Left lobe of liver (tissue), 2 donors: ENCODE measurements at places on chromosomes 4 and X.
A peak's percentile ranks its signal among the peaks of the same experiment; 100 is the strongest.

DNA sequence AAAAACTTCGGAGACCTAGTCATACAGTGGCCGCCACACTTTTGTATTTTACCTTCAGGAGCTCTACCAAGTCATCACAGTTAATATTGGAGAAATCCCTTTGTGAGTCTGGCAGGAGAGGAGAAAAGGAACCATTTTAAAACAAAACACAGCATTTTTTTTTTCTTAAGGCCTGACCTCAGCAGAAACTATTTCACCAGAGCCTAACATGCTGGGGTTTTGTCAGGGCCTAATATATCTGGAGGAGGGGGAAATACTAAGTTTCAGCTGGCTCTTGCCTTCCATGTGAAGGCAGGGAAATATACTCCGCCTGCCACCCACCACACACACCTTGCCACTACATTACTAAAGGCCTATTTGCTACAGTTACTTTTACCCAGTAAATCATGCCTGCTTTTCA is 26.5 kb upstream of the BDH2 start:
- DNase-seq = no peak

DNA sequence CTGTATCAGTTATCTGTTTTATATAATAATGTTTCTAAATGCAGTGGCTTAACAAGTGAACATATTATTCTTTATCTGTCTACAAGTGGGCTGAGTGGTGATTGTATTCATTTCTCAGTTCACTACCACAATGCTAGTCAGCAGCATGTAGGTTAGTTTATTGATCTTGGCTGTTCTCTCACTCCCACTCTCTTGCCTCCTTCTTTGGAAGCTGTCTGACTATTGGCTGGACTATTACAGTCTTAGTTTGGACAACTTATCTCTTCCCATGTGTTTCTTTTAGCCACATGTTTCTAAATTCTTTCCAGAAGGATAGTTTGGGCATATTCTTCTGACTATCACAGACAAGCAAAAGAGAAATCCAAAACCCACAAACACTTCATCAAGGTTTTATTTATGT is 459.5 kb upstream of the AGA start:
- DNase-seq = no peak

GRCh38 chr4:24677909-24678308 is 93.6 kb upstream of the DHX15 start:
- no peak for DNase-seq

- no peak for DNase-seq
Measured at GRCh38 chr4:168978001-168978700, 31.9 kb downstream of the CBR4 start.

DNA sequence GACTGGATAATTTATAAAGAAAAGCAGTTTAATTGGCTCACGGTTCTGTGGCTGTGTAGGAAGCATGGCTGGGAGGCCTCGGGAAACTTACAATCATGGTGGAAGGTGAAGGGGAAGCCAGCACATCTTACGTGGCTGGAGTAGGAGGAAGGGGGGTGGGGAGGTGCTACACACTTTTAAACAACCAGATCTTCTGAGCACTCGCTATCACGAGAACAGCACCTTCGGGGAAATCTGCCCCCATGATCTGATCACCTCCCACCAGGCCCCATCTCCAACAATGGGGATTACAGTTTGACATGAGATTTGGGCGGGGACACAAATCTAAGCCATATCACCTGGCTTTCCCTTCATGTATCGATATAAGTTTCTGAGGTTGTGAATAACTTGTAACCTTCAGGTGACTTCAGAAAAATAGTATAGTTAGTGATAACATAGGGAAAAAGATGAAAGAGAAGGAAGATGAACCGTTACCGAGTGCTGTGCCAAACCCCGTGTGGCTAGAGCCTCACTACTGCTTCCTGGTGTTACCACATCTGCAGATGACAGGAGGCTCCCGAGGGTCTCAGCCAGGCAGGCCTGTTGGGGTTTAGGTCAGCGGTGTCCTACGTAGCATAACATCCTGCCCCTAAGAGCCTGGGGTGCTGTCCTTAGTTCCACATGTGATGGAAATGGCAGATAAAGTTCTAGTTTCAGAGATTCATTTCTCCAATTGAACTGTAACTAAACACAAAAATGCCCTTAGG is 103.5 kb downstream of the TNIP2 start:
- no peak for DNase-seq

GRCh38 chr4:151745481-151746231 is 15.2 kb downstream of the GATB start:
- no peak for DNase-seq

DNA sequence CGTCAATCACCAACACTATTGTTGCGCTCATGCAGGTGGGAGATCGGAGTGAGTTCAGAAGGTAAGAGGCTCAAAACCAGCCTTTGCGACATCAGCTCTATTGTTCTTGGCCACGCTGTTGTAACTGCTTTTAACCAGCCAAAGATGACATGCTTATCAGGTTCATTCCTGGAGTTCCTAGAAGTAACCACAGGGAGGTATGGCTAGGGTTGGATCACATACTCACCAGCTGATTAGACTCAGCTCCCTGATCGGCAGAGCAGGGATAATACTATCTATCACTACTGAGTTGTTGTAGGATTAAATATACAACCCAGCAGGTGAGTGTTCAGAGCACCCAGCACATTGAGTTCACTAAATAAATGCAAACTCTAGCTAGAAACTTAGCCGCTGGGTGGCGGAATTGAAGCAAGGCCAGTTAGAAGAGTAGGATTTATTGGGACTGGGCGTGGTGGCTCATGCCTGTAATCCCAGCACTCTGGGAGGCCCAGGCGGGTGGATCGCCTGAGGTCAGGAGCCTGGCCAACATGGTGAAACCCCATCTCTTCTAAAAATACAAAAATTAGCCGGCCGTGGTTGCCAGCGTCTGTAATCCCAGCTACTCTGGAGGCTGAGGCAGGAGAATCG is 12.4 kb downstream of the SLC34A2 start:
- DNase-seq = no peak

DNA sequence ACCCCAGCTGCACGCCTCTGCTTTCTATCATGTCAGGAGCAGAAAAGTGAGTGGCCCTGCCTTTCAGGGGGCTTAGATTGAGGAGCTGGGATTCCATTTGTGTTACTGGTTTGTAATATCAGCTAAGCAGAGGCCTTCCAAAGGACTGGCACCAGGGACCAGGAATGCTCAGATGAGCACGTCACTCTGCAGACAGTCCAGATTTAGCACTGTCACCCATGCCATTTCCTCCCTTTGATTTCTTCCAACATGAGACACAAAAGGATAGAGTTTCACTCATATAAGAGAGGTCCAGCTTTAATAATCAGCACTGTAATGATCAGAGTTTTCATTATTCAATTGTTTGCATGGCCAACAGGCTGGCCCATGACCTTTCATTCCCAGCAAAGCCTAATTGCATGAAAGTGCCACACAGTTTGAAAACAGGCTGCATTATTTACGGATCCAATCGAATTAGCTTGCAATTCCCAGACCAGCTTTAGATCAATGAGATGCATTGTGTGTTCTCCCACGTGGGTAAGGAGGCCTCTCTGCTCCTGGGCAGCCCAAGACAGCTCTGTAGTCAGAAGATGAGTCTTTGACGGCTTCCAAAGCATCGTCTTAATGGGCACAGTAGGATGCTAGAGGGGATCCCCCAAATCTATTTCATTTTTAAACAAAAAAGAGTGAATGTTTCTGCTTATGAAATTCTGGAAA is 9.8 kb upstream of the SLC2A9 start:
- DNase-seq = no peak

DNA sequence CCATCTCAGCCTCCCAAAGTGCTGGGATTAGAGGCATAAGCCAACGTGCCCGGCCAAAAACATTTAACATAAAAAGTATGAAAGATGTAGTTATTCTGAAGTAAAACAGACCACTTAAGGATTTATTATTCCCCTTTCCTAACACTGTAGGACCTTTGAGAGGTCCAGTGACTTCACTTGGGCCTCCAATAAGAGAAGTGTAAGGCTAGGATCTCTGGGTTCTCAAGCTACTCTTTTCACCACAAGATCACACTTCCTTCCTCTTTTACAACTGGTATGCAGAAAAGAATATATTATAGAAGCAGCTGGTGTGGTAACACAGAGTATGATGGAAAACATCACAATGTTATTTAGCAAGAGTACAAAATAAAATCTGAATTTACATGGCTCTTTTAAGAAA is 30.2 kb upstream of the CCNG2 start:
- no peak for DNase-seq

DNA sequence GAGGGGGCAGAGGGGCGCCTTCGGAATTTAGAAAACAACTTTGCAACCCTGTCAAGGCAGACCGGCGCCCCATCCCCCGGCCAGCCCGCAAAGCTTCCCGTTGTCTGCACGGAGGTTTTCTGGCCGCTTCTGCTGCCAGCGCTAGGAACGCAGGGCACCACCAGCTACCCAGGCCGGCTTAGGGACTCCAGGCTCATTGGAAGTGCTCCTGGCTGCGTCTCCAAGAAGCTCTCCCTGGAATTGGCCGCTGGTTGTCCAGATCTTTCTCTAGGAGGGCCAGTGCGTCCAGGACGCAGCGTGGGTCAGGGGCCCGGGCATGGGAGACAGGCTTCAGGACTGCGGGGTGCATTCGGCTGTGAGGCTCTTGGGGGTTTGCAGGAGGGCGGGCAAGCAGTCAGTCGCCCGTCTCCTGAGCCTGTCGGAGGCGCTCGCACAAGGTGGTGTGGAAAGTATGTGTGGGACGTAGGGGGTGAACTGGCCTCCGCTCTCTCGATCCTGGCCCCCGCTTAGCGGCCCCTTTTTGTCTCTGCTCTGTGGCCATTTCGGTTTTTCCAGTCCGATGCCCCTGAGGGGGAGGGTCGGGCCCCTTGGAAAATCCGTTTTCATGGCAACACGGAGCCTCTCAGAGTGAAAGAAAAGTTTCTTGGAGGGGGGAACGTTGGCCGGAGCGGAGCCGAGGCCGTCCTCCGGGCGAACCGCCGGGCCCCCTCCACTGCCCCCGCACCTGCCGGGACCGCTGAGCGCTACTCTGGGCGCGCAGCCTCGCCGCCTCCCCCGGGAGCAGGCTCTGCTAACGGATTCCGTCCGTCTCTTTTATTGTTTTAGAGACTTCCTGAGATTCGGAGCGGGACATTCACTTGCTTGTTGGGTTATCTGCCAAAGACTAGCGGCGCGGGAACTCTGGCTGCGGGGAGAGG is 810 bp upstream of the SOX3 start:
- no peak for DNase-seq

GRCh38 chr4:16158504-16158852 is 67.8 kb downstream of the TAPT1 start:
- DNase-seq = no peak

DNA sequence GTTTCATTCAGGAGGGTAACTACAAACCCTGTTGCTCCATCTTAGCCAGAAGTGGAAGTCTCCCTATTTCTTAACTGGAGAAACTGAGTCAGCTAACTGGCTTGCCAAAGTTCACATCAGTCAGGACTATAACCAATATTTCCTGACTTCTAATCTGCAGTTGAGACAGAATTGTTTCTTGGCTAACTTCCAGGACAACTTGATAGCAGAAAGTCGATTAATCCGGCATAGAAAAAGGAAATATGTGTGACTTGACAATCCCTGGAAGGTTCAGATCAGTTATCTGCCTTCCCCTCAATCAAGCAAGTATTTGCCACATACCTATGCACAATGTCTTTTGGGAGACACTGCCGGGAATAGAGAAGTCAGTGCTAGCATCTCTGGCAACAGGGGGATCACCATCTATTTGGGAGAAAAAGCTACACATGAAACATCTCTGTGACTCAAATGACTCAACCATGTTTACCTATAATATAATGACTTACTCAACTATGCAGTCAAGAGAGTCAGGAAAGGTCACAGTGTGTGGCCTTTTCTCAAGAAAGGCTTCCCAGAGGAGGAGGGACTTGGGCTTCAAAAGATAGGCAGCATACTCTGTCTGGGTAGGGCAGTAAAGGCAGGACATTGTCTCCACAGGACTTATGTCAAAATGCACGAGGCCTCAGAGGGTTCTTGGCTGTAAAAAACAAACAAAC is 12.4 kb upstream of the LONRF3 start:
- no peak for DNase-seq

DNA sequence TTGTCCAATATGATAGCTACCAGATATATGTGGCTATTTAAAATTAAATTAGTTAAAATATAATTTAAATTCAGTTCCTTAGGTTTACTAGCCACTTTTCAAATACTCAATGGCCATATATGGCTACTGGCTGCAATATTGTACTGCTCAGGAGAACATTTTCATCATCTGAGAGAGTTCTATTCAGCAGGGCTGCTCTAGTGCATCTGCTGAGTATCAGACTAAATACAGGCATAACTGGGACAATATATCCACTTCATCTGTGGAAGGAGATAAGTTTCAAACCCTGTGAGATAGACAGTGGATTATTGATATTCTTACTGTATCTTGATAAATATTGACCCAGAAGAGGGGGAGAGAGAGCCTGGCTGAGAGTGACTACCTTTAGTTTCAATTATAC is 240.1 kb upstream of the ANKRD50 start:
- no peak for DNase-seq

- DNase-seq = no peak
Measured at GRCh38 chrX:24610516-24610915, 36.6 kb downstream of the PCYT1B start.

- DNase-seq = no peak
Measured at GRCh38 chrX:439241-439640, 52.5 kb upstream of the PPP2R3B start.

DNA sequence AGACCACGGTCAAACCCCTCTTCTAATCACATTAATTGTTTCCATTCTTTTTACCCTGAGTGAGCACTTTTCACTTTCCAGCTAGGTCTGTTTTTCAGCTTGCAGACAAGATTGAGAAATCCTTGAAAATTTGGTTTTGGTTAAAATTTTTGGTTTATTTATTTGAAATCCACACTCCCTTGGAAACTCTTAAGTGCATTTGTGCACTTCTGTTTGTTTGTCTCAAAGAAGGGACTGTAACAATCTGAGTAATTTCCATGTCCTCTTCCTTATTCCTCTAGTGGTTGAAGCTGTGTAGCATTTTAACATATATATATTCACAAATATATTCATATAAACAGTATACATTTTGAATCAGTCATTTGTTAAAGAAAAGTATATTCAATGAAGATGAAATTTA is 333.3 kb downstream of the ANK2 start:
- DNase-seq = no peak

- DNase-seq = no peak
Measured at GRCh38 chrX:31251336-31251735, 179.5 kb upstream of the FTHL17 start.

DNA sequence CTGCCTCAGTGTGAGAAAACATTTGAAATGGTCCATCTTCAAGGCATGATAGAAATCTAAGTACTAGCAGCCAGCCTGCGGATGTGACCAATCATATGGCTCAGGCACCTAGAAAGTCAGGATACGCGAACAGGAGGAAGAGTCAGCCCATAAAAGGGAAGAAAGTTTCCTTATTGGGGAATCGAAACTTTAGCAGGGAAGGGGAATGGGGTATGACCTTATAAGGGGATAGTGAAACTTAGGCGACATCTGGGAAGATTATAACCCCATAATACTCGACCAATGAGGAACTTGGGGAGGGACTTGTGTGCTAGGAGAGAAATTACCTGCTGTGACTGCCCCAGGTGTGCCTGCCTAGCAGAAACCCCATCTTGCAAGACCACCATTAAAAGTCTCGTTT is 26.2 kb upstream of the PYURF start:
- no peak for DNase-seq

- no peak for DNase-seq
Measured at GRCh38 chrX:33726281-33727160, 405.6 kb downstream of the FAM47A start.

GRCh38 chr4:165874791-165875371 is 1.8 kb downstream of the TLL1 start:
- peak; percentile 48 for DNase-seq
